AG08395 (cell line): ENCODE measurements at places on chromosomes 1 and 21.
A peak's percentile ranks its signal among the peaks of the same experiment; 100 is the strongest.

DNA sequence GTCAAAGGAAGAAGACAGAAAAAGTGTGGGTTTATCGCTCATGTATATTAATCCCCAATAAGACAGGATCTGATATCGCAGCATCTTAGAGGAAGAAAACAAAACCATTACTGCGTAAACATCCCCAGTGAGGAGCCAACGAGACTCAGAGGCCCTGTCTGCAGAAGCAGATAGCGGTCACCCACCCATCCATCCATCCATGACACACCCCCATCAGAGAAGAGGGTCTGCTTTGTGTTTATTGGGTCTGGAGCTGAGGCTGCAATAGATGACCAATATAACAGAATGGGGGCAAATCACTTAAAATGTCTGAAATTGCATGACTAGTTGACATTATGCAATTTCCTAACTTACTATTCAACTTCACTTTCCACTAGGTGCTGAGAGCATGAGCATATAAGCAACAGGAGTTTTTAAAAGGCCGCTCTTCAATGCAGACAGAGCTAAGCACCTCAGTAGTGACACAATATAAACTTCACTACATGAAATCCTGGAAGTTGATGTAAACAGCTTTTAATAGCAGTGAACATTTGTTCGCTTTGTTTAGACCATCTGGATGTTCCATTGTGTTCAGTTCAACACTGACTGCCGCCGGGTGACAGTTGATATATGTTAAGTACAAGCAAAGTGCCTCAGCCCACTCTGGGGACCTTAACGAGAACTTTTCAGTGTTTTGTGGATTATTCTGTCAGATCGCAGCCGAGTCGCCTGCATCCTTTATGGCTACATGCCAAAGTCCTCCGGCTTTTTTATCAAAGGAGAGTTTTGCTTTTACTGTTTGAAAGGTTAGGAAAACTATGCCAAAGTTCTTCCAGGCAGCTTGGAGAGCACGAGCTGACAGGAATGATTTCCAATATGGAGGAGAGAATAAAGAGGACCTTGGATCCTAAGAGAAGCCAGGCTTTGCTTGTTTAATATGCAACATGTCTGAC, 167.5 kb downstream of the ZNF281 start:
- DNase-seq: no peak

DNA sequence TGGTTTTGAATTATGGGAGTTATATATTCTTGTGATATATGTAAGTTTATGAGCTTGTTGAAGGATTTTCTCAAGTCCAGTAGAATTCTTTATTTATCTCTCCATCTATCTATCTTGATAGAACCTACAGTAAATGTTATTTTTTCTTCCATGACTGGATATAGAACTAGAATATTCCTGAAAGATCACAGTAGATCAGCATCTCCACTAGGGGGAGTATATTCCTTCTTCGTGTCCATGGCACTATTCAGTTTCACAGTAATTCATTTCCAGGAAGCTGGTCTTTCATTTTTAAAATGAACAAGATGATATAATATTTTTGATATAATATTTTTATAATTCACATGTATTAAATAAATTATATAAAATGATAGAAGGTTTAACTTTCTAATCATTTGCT, 18.8 kb downstream of the TMPRSS15 start:
- peak; percentile 21 for DNase-seq

DNA sequence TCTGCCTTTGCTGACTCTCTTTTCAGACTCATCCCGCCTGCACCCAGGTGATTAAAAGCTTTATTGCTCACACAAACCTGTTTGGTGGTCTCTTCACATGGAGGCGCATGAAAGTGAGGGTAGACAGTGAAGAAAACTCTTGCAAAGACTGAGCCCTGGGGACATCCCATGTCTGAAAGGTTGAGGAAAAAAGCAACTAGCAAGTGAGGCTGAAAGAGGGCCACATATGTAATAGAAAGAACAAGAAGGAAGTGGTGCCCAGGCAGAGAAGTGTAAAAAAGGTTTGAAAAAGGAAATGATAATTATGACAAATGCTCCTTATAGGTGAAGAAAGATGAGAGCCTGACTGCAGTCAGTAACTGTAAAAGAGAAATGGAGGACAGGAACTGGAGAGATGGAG, 115.9 kb upstream of the NEK7 start:
- no peak for DNase-seq

- DNase-seq: no peak
These were observed 5.9 kb downstream of the LHX9 start for GRCh38 chr1:197923038-197923437.

DNA sequence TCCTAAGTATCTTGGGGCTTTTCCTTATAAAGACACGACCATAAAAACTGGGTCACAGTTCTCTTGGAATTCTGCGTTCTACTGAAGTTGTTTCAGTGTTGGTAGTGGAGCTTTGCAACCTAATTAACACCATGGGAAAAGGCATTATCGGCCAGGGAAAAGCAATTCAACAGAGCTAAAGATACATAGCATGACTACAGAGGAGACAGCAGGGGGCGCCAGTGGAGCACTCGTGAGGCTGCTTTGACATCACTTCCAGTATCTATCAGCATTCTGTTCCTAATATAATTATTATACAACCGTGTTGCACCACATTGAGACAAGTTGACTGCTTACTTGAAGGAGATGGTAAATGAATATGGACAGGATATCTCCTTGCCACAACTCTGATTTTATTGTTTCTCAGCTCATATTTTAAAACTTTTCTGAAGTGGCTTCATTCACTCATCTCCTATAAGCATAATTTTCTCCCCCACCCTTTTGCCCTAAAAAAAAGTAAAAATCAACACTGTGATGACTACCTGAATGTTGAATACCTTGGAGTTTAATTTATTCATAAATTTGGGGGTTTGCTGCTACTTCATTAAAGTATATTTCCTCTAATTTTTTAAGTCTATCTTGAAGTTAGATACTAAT, 39.4 kb downstream of the ZP4 start:
- DNase-seq: no peak

DNA sequence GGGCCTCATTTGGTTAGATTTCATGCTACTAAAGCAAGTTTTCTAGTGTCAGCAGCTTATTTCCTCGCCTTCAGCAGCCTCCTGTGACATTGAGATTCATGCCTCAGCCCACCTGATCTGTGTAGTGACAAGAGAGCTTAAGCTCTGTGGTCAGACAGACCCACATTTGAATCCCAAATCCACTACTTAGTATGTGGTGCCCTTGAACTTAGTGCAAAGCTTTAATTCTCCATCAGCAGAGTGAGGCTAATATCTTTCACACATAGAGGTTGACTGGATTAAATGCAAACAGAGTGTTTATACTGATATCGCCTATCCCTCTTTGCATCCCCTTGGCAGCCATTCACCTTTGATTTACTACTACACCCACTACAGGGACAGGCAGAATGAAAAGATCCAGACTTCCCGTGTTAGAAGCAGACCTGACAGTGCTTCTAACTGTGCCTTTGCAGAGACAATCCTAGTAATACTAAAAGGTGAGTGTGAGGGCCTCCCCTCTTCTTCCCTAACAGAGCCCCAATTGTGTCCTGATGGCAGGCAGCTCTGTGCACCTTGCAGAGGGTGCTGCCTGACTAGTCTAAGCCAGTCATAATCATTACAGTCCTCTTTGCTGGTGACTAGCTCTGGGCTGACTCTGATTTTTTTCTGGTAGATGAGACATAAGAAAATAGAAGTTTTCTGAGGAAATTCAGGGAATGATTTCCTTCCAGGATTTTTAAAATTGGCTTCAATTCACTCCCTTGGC, 264.0 kb downstream of the CTH start:
- no peak for DNase-seq

DNA sequence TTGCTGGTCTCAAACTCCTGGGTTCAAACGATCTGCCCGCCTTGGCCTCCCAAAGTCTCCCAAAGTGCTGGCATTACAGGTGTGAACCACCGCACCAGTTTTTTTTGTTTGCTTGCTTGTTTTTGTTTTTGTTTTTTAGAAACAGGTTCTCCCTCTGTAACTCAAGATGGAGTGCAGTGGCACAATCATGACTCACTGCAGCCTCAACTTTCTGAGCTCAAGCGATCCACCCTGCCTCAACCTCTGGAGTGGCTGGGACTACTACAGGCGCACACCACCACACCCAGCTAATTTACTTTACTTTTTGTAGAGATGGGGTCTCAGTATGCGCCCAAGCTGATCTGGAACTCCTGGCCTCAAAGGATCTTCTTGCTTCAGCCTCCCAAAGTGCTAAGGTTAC, 47.3 kb upstream of the USP1 start:
- no peak for DNase-seq

DNA sequence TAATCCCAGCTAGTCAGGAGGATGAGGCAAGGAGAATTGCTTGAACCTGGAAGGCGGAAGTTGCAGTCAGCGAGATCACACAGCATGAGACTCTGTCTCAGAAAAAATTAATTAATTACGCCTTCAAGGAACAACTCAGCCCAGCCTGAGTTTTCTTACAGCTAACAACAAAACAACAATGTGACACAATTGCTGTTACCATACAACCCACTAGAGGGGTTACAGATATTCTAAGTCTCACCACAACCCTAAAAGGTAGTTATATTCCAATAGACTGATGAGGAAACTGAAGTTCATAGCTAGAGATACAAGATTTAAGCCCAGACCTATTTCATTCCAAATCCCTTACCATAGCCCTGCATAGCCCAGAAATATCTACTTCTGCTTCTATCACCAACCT, 2.9 kb upstream of the LRRC8C start:
- DNase-seq: no peak

DNA sequence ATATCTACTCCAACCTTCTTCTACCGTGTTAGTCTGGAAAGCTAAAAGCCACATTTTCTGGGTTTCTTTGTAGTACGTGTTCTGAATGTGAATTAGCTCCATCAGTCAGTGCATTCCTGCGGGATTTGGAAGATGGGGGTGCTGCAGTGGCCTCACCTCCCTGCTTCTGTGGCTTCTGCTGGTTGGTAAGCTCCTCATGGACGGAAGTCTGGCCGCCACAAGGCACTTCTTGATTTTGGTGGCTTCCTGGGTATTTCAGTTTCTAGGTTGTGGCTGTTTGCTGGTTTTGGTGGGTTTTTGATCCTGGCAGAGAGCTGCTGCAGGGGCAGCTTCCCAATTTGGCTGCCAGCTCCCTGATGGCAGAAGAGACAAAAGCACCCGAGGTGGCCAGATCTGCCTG, 20.9 kb upstream of the TACSTD2 start:
- DNase-seq: no peak

- DNase-seq: no peak
These were observed 2.6 kb downstream of the TMEM51 start for GRCh38 chr1:15155888-15156741.

DNA sequence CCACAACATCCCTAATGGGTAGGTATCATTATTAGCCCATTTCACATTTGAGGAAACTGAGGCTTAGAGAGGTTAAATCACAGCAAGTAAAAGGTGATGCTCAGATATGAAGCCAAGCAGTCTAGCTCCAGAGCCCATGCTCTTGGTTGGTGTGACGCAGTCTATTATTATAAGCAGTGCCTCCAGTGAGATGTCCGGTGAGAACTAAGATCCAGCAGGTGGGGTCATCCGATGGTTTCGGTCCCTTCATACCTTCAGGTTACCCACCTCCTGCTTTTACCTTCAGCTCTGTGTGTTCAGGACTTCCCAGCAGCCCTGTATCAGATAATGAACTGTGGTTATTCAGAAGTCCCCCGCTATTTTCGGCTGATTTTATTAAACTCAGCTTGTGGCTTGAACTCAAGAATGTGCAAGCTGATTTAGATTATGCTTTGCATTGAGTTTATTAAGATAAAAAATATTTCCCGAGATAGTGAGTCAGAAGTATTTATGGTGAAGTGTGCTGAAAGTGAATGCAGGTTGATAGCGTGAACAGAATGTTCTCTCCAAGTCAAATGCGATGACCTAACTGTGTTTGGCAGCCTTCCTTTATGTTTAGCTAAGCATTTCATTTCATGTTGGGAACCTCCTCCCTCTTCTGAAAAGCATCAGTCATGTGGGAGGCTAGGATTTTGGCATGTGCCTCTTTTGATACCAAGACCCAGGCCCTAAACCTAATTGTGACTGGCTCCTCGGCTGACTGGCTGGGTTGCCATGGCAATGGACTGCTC, 160.9 kb upstream of the UBE2U start:
- DNase-seq: peak; percentile 69

GRCh38 chr1:238787471-238787870, 598.9 kb upstream of the CHRM3 start:
- DNase-seq: no peak

- DNase-seq: no peak
These were observed 203.2 kb downstream of the RHOU start for GRCh38 chr1:228938537-228938901.

GRCh38 chr1:243320224-243320623, 64.4 kb downstream of the SDCCAG8 start:
- DNase-seq: no peak
